Caudate nucleus (tissue), 63 donors: ENCODE measurements at places on chromosomes 2 and 18.

DNA sequence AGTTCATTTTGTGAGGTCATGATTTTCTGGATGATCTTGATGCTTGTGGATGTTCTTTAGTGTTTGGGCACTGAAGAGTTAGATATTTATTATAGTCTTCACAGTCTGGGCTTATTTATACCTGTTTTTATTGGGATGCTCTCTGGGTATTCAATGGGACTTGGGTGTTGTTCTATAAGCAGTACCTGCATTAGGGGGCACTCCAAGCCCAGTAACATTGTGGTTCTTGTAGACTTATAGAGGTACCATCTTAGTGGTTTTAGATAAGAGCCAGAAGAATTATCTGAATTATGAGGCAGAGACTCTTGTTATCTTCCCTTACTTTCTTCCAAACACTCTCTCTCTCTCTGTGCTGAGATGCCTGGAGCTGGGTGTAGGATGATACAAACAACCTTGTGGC, 470.0 kb downstream of the PIK3C3 start:
- DNase-seq = no peak

- no peak for DNase-seq
Measured at GRCh38 chr2:37862620-37863019, 62.5 kb upstream of the RMDN2 start.

- no peak for DNase-seq
Measured at GRCh38 chr2:188607501-188607900, 315.8 kb downstream of the GULP1 start.

DNA sequence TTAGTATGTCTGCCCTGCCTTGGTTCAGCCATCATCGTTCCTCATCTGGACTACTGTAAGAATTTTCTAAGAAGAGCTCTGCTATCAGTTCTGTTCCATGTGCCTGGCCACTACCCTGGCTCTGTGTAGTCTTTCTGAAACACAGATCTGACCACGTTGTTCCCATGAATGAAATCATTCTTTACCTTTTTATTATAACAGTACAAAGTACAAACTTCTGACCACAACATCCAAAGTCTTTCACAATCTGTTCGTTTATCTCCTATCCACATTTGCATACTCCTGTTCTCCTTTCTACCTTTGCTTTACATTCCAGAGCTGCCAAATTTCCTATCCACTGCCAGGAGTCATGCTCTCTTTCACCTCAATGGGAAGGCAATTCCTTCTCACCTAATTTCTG, 284.6 kb upstream of the LRP1B start:
- DNase-seq = no peak

DNA sequence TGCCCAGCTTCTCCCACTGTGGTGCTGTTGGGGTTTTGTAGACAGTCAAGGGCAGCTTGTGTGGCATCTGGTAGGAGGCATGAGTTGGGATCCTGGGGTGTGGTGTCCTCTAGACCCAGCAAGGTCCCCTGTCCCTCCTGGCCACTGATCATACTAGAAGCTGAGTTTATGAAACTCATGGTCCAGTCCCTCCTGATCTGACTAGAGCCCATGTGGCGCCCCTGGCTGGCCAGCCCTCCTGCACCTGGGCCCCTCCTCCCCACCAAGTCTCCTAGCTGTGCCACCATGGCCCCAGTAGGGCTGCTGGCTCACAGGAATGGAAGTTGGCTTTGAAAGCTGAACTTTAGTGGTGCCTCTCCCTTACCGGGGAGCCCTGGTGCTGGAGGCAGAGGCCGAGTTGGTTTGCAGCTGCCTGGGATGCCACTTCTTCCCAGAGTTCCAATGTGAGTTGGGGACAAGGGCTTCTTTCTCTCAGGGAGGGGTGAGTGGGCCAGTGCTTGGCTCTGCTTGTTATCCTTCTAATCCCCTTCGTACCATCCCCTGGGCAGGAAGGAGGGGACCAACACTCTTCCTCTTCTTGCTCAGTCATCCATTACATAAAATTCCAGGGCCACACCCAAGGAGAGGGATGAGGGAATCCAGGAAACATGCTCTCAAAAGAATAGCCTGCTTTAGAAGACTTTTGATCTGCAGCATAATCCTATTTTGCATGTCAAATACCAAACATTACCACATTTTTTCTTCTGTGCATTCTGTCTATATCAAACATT, 37.5 kb upstream of the HAAO start:
- no peak for DNase-seq

GRCh38 chr2:196745711-196746110, 53.8 kb downstream of the GTF3C3 start:
- no peak for DNase-seq

- DNase-seq = no peak
Measured at GRCh38 chr2:2847209-2847676, 516.2 kb upstream of the MYT1L start.

DNA sequence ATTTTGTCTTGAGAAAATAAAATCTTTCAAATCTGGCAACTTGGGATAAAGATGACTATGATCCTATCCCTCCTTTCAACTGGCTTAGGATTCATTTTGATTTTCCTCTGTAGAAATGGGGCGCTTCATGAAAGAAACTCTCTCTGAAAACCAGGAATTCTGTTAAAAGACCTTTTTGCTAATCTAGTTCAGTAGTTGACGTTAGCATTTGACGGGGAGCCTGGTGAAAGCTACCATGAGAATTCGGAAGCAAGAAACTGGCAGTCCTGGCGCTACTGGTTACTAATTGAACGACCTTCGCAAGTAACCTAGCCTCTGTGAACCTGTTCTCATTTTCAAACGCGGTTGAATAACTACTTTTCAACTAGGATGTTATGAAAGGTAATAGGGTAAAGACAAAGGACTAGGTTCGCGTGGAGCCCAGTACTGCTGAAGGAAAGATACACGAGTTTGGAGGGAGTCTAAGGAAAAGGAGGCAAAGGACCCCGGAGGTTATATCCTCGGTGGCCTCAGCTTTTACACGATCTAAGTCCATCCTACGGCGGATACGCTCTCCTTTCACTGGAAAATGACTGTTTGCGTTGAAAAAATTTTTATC, 604 bp upstream of the STK11IP start:
- no peak for DNase-seq
